ENCODE measurements at places on chromosomes 13 and 19.

DNA sequence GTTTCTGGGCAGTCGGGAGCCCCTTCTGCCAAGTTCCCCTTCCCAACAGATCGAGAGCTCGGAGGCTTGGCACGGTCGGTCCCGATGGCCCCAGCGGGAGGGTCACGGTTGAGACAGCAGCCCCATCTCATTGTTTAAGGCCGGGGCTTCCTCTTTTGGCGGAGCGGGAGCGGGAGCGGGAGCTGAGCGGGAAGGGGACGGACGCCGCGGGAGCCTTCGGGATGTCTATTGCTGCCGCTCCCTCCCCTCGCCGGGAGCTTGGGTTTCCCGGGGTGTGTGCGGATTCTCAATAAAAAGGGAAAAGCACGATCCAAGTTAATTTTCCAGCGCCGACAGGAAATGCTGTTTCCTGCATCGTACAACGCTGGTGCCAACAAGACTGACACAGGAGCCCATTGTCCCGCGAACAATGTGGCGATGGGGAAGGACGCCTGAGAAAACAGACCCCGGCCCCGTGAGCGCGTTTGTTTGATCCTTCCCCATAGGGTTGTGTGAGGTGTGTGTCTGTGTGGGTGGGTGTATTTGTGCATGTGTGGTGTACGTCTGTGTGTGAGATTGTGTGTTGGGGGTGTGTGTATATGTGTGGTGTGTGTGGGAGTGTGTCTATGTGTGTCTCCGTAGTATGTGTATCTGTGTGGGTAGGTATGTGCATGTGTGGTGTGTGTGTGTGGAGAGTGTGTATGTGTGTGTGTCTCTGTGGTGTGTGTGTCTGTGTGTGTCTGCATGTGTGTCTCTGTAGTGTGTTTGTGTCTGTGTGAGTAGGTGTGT, 36.3 kb upstream of the FLT1 start:
- DNase-seq, result peak; percentile 59

DNA sequence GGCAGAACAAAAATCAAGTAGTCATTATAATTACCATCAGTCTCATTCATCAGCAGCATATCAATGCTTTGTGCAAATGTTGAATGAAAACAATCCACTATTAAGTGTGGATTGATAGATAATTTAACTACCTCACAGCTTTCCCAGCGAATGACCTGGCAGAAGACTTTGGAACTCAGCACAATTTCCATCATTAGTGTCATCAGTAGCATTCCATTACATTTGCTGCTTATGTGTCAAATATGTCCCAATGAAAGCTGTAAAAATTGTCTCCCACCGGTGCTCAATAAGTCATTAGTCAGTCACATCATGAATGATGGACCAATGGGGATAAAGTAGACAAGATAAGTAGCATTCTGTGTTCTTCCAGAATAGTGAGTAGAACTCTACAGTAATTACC, 1513.5 kb upstream of the PRR20A start:
- DNase-seq, result no peak

DNA sequence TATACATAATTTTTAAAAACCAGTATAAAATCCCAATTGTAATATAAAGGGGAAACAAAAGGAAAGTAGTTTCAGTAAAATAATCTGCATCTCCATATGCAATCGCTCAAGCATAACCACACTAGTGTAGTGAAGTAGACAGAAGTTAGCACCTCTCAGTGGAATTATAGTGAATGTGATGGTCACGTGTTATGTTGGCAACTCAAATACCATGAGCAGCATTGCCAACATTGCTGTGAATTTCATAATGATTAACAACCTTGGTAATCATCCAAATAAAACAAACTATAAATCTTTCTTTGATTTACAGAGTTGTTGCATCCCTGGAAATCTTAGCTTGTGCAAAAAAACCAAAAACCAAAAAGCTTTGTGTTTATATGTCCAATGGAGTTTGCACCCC, 77.3 kb upstream of the SIAH3 start:
- no peak for DNase-seq

DNA sequence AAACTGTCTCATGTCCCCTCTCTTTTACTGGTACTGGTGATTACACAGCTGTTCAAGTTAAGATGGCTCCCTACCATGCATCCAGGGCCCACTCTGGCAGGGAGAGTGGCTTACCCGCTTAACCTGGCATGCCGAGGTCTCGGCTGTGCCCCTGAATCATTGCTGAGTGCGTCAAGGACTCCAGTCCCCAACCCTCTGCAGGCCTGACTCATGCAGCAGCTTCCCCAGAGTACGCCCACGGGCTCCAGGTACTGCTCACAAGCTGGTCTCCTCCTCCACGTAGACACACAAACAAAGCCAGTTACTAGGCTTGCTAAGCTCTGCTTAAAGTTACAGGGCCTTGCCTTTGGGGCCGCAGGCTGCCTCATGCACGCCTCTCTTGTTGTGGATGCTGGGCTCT, 447.4 kb downstream of the COG6 start:
- peak; percentile 43 for DNase-seq

DNA sequence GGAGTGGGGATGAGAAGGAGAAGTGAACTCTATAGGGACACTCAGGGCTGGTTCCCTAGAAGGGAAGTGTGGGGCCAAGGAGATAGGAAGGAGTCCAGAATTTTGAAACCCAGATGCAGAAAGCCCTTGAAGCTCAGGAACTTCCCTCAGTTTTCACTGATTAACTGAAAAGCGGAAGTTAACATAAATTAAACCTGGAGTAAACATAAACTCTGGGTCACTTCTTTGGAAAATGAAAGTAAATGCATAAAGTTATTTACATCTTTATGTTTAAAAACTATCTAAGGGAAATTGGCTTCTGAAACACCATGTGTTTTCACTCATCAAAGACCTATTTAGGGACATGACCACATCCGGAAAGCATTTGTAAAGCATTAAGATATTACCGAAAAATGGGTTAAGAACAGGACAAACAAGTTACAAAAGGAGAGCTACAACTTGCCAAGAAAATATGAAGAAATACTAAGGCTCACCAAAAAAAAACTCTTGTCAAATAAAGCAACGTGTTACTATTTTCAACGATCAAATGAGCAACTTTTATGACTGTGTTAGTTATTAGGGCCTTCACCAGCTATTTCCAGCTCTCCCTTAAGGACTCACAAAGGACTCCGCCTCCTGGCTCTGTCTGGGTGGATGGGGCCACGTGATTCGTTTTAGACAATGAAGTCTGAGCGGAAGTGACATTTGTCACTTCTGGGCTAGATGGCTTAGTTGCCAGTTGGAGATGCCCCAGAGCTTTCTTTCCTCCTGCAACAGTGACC, 439.1 kb upstream of the ZNF507 start:
- no peak for DNase-seq

- no peak for DNase-seq
Observed at GRCh38 chr19:42150911-42151361, 18.7 kb upstream of the POU2F2 start.

GRCh38 chr13:83876546-83876945, 5.7 kb downstream of the SLITRK1 start:
- no peak for DNase-seq

GRCh38 chr19:54343868-54344267, 4.9 kb upstream of the LILRA4 start:
- DNase-seq, result no peak

- no peak for DNase-seq
Observed at GRCh38 chr19:48735031-48735615, 5.3 kb downstream of the RASIP1 start.

- DNase-seq, result peak; percentile 86
Observed at GRCh38 chr19:2495130-2495641, 19.3 kb downstream of the GADD45B start.

- DNase-seq, result no peak
Observed at GRCh38 chr13:51246418-51247277, 24.4 kb downstream of the FAM124A start.

DNA sequence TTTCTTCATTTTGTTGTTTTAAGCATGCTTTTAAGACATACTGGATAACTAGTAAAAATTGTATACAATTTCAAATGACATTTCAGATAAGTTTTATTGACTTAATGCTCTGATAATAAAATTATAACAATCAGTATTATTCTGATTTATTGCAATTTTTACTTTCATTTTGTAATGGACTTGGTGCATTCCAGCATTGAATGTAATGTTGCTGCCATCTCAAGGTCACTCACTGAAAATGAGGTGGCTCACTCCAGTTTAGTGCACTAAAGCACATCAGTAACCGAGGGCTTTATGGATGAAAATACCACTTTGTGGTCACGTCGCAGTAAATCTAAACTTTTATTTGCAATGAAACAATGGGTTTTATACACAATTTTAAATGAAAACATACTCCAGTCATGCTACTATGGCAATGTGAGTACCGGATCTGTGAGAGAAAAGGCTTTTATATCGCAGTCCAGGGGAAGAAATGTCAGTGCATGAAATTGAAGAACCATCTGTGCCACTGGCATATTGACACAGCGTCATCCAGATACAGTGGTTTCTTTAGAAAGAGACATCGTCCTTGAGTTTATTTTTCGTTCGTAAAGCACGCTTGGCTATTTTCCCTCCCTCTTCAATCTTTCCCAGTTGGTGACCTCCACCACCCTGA, 20.7 kb upstream of the ZNF507 start:
- no peak for DNase-seq

- no peak for DNase-seq
Observed at GRCh38 chr13:111976474-111977178, 90.3 kb upstream of the SOX1 start.

GRCh38 chr19:41384351-41384750, 8.0 kb downstream of the TMEM91 start:
- DNase-seq, result no peak

- DNase-seq, result peak; percentile 78
Observed at GRCh38 chr19:33395561-33396550, 22.3 kb downstream of the CEBPG start.

DNA sequence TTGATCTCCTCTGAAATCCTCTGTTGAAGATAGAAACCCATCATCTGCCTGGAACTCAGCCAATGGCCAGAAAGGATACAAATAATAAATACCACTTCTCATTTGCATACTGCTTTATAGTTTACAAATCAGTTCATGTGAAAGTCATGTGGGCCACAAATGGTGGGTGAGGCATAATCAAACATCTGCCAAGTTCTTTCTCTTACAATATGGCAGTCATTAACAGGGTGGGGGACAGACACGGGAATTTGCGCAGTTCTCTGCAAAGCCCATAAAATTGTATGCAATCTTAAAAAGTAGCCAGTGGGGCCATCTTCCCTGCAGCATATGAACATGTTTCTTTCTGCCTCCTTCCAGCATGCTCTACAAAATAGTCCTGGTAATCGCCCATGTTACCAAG, 59.6 kb downstream of the NUFIP1 start:
- DNase-seq, result no peak

GRCh38 chr13:28035146-28035782, 46.8 kb upstream of the URAD start:
- DNase-seq, result no peak

- DNase-seq, result no peak
Observed at GRCh38 chr13:56735537-56735942, 405.2 kb upstream of the PRR20A start.

- peak; percentile 71 for DNase-seq
Observed at GRCh38 chr19:56476651-56477428, at the start of gene ZNF667. ZNF667 (minus strand) TSS chr19:56477345; CDS start chr19:56462370, 14,975 bp downstream.

DNA sequence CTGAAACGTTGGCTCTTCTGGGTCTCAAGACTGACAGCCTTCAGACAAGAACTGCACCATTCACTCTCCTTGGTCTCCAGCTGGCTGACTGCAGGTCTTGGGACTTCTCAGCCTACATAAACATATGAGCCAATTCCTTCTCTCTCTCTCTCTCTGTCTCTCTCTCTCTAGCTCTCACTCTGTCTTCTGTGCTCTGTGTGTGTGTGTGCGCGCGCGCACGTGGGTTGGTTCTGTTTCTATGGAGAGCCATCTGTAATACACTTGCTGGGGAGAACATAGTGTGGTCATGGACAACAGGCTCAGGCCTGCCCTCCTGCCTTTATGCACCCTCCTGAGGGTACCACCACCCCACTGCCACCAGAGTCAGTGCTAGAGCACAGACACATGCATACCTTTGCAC, 13.7 kb upstream of the SERPINE3 start:
- DNase-seq, result no peak

DNA sequence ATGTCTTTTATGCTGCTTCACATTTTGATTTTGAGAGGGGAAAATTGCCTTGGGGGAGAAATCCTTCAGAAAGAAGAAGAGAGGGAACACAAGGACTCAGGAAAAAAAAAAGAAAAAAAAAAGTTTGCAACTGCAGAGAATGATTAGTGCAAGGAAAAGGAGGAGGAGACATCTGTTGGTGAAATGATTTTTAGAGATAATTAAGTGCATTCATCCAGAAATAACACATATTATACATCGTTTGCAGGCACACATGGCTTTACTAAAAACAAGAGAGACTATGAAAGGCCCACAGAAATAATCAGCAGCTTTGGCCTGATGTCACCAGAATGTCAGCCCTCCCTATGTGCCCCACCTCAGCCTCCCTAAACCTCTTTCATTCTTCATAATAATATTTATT, 1058.2 kb downstream of the PCDH9 start:
- DNase-seq, result no peak

DNA sequence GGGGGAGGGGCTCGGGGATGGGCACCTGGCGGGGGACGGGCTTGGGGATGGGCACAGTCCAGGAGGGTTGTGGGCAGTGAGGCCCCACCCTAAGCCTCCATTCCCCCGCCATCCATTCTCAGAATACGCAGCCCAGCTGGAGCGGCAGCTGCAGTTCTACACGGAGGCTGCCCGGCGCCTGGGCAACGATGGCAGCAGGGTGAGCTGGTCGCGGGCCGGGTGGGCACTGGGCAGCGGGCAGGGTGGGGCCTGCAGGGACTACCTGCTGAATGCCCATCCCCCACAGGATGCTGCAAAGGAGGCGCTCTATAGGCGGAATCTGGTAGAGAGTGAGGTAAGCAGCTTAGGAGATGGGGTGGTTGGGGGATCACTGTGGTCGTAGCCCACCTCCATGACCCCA, 8.3 kb downstream of the PODNL1 start:
- no peak for DNase-seq

- no peak for DNase-seq
Observed at GRCh38 chr13:19596960-19597361, 35.6 kb upstream of the TPTE2 start.

GRCh38 chr13:44498969-44499368, 77.2 kb downstream of the TSC22D1 start:
- DNase-seq, result no peak

DNA sequence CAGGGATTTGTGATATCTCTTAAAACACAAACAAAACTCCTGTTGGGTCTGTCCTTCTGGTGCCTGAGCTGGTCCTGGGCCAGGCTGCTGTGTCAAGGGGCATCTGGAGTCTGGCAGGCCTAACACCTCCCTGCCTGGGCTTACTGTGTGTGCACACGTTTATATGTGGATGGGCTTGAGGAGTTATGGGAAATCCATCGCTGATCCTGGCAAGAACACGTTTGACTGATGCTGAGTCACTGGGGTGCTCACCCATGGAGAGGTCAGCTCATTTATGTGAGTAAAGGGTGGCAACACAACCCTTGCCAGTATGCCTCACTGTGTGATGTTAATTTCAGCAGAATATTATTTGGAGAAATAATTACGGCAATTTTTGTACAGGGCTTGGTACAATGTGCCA, 44.5 kb upstream of the PCDH8 start:
- DNase-seq, result no peak

DNA sequence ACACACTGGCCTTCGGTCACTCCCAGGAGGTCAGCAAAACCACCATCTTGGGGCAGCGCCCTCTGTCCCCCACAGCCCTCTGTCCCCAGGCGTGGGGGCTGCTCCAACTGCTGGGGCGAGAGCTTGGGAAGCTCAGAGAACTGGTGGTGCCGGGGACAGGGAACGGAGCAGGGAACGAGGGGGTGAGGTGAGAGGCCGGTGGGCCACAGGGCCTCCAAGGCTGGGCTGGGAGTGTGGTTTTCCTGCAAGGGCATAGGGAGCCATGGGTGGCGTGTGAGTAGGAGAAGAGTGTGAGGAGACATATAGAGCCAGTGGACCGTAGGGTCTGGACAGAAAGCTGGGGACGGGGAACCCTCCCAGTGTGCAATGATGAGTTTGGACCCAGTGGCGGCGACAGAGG, 34.1 kb downstream of the F2RL3 start:
- DNase-seq, result peak; percentile 4

Data from AG20443 (cell line).